ENCODE measurements at places on chromosomes 1 and 21. TPM values are rescaled to one million over a fixed set of nuclear protein-coding genes. Genes with fewer than 3 reads are reported as not detected.

DNA sequence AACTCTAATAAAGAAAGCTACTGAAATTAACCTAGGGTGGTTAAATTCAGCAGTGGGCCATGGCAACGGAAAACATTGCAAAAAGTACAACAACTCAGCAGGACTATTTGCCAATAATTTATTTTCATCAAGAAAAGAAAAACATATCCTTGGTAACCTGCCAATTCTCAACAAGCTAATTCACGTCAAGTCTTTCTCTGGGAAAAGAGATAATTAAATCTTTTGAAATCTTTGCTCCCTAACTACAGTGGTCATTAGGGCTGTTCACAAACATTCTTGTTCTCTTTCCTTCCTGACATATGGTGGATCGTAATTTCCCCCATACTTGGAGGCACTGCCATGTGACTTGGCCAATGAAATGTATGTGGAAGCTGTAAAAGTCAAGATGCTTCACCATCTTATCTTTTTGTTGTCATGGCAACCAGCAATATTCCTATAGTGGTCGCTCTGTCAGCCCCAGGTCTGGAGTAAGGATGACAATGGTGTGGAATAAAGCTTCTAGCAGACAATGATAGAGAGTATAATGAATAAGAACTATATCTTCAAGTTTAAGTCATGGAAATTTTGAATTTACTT is 29.6 kb upstream of the ZNF326 start:
- no peak for DNase-seq

DNA sequence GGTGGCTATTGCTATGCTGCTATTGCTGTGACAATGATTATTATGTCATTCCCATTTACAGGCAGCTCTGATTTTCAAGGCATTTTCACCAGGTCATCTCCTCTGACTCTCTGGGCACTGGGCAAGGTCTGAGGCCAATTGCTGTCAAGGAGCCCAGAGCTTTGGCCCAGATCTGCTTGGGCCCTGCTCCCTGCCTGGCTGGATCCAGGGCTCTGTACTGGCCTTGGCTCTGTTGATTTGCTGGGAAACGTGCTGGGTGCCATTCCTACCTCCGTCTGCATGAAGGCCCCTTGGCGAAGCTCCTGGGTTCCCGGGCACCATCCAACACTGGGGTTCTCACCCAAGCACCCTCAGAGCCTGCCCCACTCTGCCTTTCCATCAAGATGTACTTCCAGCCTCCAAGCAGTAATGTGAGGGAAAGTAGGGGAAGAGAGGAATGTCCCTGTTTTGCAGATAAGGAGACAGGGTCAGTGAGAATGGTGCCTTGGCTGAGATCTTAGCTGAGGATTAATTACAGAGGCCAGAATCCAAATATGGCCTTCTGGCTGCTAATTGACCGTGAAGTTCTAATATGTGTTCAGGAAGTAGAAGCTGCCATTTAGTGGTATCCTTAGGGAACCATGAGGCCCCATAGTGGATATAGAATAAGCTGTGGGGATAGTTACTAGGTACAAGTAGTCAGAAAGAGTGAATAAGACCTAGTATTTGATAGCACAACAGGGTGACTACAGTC is 63.9 kb downstream of the HTR6 start:
- DNase-seq = no peak

DNA sequence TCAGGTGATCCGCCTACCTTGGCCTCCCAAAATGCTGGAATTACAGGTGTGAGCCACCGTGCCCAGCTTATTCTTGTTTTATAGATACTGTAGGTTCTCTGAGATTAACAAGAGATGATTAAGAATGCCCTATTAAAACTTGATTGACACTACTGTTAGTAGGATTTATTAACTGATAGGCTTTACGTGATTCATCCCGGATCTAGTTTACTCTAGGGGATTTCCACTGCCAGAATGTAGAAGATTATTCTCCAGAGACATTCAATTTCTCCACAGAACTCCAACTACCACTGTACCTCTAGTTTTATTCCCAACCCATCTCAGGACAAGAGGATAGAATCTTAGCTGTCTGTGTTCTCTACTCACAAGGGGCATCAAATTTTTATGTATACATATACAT is 26.3 kb upstream of the RBM34 start:
- no peak for DNase-seq

- no peak for DNase-seq
Observed at GRCh38 chr1:220391491-220391890, 119.2 kb upstream of the RAB3GAP2 start.

DNA sequence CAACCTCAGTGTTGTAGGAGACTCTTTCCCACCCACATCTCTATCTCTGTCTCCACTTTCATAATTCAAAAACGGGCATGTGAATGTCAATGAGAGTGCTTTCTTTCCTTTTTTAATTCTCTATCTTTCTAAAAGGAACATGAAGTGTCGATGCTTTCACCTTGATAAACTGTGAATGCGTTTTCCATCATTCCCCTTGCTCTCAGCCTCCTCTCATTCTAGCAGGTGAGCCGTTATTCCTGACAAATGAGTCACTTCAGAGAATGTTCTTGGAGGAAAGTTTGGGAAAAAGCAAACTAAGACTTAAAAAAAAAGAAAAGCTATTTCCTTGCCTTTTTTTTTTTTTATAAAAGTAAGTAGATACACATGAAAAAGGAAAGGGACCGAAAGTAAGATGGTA is 226.0 kb upstream of the C1orf87 start:
- DNase-seq = no peak

GRCh38 chr1:174800216-174800851 is 199.4 kb upstream of the CACYBP start:
- DNase-seq = no peak

DNA sequence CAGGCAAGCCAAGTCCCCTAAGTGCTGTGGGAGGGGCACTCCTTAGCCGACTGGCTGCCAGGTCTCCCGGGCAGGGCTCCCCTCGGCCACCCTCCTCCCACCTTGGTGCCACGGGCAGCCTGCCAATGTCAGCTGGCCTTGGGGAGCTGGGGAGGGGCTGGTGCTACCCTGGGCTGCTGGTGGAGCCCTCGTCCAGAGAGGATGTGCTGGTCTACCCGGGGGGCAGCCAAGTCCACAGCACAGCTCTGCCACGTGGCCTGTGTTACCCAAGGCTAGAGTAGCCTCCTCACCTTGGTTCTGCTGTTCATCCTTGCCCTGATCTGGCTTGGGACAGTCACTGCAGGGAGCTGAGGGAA is 42.9 kb downstream of the CRYAA start:
- no peak for DNase-seq

- no peak for DNase-seq
Observed at GRCh38 chr21:25528515-25528914, 78.8 kb downstream of the MRPL39 start.

- no peak for DNase-seq
Observed at GRCh38 chr1:98702976-98703375, 41.5 kb downstream of the SNX7 start.

DNA sequence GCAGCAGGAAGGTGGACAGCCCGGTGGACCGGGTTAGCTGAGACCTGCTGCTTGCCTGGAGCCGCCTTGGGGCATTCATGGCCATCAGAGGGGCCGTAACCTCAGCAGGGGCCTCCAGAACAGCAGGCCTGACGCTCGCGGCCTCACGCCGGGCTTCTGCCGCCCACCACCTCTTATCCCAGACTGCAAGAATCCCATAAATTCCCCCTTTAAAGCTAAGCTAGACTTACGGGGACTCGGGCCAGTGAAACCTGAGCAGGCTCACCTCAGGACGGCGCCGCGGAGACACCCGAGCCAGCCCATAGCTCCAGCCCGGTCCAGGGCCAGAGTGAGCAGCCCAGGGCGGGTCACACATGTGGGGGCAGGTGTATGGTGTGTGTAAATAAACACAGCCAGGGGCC is 132.3 kb downstream of the GLIS1 start:
- DNase-seq = no peak

GRCh38 chr1:147236959-147237791 is 5.3 kb upstream of the CHD1L start:
- DNase-seq = no peak

DNA sequence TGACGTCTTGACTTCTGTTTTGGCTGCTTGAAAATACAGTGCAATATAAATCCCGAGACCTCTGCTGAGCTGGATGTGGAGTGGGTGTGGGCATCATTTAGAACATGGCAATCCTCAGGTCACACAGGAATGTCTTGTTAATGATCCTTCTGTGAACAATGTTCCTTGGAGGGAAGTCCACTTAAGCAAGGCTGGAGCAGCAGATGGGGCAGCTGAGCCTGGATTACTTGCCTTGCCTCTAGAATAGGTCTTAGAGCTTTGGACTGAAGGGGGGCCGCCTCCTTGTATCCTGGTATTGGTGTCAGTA is 926 bp upstream of the SCMH1 start:
- DNase-seq = no peak

- DNase-seq = no peak
Observed at GRCh38 chr1:32104127-32104526, 3.7 kb upstream of the KPNA6 start.

GRCh38 chr1:223331301-223331700 is 32.7 kb downstream of the SUSD4 start:
- no peak for DNase-seq

- DNase-seq = no peak
Observed at GRCh38 chr1:167881069-167881468, 32.9 kb downstream of the ADCY10 start.

DNA sequence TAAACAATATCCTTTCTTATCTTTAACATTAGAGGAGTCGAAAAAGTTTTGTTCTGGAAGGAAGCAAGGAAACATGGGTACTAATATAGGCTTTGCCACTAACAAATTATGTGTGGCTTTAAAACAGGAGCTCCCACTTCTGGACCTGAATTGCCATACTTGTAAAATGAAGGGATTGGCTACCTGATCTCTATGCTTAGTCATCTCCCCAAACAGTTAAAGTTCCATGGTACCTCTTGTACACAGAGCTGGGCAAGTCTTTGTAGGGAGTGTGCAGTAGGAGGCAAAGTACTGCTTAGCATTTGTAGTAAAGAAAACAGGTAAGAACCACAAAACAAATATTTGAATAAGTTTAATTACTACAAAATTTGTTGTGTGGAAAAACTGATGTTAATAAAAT is 81.3 kb downstream of the MAST2 start:
- no peak for DNase-seq

GRCh38 chr1:21773585-21773984 is 9.4 kb downstream of the USP48 start:
- no peak for DNase-seq

GRCh38 chr21:25863747-25864146 is 129.0 kb downstream of the GABPA start:
- no peak for DNase-seq

DNA sequence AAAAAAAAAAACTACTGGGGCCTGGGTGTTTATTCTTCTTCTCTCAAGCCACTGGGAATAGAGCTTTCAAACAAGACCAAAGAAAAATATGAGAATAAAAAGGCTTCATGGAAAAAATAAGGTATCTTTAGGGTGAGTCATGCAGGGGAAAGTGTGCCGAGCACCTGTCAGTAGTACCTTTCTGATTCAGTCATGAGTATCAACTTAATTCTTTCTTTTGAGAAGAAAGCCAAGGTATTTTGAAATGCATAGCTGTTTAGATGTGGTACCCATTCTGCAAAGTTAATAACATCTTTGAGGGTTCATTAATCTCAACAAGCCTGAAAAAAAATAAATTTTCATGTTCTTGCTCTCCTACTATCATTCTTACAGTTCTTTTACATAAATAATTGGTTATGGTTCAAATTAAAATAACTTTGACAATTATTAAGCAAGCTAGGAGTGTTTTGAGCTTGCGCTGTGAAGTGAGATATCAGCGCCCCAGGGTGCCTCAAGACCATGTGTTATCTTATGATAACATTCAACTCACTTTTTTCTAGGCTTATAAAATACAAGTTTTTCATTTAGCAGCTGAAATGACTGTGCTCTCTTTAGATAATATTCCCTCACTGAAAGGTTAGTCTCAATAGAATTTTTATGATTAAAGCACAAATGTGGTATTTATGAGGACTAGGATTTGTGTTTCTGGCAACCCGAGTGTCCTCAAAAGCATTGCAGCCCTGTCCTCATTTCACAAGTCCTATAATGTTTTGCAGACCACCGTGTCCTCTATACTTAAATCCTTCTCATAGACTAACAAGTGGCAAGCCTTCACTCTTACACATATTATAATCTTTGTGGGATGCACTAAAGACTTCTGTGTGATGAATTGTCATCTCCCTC is 138.6 kb downstream of the SLC44A5 start:
- DNase-seq = no peak

GRCh38 chr21:39726133-39726532 is 18.9 kb upstream of the IGSF5 start:
- no peak for DNase-seq

- no peak for DNase-seq
Observed at GRCh38 chr21:14070049-14070893, 140.5 kb downstream of the LIPI start.

DNA sequence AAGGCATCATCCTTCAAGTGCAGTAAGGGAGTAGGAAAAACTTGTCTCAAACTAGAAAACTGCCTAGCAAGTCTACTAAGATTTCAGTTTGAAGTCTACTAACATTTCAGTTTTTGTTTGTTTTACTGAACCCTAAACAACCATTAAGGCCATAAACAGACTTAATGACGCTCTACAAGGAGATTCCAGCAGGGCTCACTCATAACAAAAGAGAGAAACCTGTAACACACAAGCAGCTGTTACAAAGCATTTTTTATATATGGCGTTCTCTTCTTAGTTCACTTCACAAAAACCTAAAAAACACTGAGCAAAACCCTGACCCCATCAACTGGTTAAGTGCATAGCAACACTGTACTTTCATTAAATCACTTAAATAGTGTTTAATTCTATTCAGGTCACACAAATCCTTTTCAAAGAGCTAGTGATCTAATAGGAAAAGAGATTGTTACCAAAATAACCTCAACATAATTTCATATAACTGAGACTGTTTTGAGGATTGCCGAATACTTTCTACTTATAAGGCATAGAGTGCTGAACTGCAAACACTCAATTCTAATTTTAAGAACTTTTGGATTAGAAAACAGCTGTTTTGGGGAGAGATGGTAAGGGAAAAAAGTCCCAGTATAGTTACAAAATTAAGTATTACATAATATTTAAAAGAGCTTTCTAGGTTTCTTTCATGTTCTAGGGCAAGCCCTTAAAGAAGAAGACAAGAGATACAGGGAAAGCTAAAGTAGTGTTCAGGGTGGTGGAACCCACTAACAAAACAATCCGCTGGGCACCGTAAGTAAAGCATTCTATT is 1.4 kb downstream of the B3GALNT2 start:
- no peak for DNase-seq

DNA sequence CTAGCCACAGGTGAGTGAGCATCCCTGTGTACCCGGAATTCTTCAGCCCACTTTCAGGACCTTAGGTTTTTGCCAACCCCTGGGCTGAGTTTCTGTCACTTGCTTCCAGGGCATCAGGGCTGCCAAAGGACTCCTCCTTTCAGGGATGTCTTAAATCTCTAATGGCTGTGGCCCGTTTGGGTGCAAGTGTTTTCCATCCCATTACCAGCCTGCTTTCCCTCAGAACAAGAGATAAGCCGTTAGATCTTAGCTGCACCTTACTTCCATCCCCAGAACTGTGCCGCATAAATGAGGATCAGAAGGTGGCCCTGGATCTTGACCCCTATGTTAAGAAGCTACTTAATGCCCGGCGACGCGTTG is 652 bp downstream of the SNAPIN start:
- no peak for DNase-seq

Gene VWA1
- not detected for total RNA-seq

Gene QSOX1
- 25.0 TPM for total RNA-seq

Gene PODN
- not detected for total RNA-seq

Gene RNU1-2
- 3,182 TPM for total RNA-seq

Gene AKR7A3
- total RNA-seq = 1.1 TPM

Gene PAPPA2
- 0.73 TPM for total RNA-seq

Gene PTPN14
- total RNA-seq = not detected

Gene AMY2A
- total RNA-seq = not detected

Gene S100A5
- total RNA-seq = 1.1 TPM

Gene SPATA17
- total RNA-seq = not detected

Gene CLCA4
- total RNA-seq = not detected

Gene S1PR1
- total RNA-seq = 226 TPM

Gene FOXD3
- not detected for total RNA-seq

Gene NGF
- not detected for total RNA-seq

Gene ITGB2
- total RNA-seq = 248 TPM

All from T-helper 17 cell (primary cell).